Type B pancreatic cell (in vitro differentiated cells): ENCODE measurements at places on chromosomes 12 and 14.

- no peak for DNase-seq
Observed at GRCh38 chr14:64447876-64448670, 17.2 kb upstream of the AKAP5 start.

DNA sequence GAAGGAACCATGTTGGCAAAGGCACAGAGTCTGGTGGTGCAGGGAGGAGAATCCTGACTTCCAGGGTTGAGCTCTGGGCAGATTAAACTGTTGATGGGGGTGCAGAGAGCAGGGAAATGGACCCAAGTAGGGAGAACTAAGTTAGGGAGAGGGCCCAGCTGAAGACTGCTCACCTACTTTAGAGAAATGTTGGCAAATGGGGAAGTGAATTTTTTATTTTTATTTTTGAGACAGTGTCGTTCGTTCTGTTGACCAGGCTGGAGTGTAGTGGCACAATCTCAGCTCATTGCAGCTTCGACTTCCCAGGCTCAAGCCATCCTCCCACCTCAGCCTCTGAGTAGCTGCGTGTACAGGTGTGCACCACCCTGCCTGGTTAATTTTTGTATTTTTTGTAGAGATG, 32.1 kb upstream of the TUBA1A start:
- no peak for DNase-seq

DNA sequence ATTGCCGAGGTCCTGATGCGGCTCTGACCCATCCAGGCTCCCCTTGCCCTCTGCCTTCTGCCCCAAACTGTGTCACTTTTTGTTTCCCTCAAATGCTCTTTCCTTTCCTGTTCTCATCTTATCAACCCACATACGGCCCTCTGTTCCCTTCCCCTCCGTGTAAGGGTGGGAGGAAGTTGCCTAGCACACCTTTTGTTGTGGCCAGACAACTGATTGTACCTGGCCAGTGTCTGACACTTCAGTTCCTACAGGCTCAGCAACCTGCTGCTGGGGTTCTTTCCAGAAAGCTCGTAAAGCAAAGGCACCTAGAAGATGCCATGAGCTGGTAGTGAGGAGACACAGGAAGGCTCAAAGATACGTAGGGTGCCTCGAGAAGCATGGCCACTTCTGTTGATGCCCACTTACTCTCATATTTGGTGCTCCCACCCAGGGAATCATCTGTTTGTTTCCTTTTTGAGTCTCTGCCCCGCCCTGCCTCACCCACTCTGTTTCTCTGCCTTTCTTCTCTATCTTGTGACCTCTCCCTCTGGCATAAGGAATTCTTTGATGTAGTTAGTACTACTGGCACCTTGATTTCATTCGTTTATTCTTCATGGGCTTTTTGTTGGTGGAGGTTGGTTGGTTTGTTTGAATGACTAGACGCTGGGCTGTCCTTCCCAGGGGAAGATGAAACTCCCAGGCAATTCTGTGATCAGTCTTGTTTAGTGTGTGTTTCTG, 152.4 kb upstream of the FKBP4 start:
- no peak for DNase-seq

GRCh38 chr12:67572492-67572891, 76.1 kb upstream of the DYRK2 start:
- no peak for DNase-seq

GRCh38 chr14:29865299-29865698, 62.3 kb downstream of the PRKD1 start:
- no peak for DNase-seq

- DNase-seq: no peak
Observed at GRCh38 chr12:132429946-132430643, 59.9 kb upstream of the FBRSL1 start.

DNA sequence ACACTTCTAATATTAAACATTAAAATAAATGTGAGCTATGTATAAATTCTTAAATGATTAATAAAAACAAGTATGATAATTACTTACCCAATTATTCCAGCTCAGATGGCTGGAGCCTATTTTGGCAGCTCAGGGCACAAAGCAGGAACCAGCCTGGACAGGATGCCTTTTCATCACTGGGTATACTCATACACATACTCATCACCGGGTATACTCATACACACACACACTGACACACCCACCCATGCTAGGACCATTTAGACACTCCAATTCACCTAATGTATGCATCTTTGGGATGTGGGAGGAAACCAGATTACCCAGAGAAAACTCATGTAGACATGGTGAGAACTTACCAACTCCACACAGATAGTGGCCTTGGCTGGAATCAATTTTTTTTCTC, 57.9 kb upstream of the CNOT2 start:
- no peak for DNase-seq

GRCh38 chr12:2124466-2125023, 71.8 kb downstream of the CACNA1C start:
- DNase-seq: no peak

GRCh38 chr12:79841248-79841877, 93.5 kb downstream of the PPP1R12A start:
- DNase-seq: no peak

DNA sequence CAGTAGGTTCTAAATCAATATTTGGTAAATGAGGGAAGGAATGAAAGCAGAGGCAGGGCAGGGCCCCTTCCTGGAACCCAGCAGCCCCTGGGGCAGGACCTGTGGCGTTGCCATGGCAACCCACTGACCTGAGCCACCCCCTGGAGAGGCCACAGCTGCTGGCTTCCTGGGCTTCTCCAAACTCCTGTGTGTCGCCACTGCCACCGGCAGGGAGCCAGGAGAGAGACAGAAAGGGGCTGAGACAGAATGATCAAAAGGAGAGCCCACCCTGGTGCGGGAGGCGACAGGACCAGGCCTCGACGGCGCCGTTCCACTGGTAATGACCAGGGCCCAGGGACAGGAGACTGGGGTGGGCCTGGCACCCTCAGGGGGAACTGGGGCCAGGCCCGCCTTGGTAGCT, 18.2 kb downstream of the RFX4 start:
- DNase-seq: no peak

GRCh38 chr12:24815114-24815423, 133.8 kb downstream of the BCAT1 start:
- DNase-seq: no peak

DNA sequence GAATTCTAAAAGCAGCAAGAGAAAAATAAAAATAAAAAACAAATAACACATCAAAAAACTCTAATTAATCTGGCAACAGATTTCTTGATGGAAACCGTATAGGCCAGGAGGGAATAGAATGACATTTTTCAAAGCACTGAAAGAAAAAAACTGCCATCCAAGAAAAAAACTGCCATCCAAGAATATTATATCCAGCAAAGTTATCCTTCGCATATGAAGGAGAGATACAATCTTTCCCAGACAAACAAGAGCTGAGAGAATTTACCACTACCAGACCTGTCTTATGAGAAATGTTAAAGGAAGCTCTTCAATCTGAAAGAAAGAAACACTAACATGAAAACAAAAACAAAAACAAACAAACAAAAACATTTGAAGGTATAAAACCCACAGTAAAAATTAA, 214.8 kb downstream of the EMP1 start:
- no peak for DNase-seq

DNA sequence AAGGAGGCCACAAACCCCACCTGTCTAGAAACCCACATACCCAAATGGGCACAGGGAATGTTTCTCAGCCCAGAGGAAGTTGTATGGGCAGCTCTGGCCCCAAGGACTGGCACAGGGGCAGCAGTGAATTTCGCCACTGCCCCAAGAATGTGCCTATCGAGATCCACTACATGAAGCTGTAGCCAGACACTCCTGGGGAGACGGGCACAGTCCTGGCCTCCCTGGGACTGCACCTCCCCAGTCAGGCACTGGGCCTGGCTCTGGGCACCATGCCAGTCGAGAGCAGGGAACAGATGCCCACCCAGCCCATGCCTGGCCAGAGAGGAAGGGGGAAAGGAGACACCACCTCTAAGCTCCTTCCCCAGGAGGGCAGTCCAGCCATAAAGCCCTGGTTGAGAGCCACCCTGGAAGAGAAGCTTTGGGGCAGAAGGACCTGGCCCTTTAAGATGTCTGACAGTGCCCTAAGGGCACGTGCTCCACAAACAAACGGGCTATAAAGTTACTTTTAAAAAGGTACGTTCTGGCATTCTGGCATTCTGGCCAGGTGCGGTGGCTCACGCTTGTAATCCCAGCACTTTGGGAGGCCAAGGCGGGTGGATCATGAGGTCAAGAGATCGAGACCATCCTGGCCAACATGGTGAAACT, 8.4 kb downstream of the ADCY6 start:
- DNase-seq: no peak

GRCh38 chr12:129552996-129553750, 350.7 kb downstream of the TMEM132D start:
- no peak for DNase-seq

DNA sequence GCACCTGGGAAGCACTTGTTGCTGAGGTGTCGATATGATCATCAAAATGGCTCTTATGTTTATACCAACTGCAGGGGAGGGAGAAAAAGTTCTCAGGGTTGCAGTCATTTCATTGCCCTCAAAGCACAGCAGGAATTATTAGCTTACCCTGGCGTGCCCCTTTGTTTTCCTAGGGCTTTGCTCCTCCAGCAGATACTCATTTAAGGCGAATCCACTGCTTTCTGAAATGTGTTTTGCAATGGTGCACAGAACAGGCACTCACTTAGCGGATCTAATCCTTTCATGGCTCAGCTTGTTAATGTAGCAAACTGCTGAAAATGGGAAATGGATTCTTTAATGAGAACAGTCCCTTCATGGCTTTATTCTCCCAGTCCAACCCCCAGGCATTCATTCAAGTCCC, 76.7 kb downstream of the NKX2-1 start:
- no peak for DNase-seq

- DNase-seq: no peak
Observed at GRCh38 chr14:65937960-65938316, 525.4 kb downstream of the FUT8 start.

DNA sequence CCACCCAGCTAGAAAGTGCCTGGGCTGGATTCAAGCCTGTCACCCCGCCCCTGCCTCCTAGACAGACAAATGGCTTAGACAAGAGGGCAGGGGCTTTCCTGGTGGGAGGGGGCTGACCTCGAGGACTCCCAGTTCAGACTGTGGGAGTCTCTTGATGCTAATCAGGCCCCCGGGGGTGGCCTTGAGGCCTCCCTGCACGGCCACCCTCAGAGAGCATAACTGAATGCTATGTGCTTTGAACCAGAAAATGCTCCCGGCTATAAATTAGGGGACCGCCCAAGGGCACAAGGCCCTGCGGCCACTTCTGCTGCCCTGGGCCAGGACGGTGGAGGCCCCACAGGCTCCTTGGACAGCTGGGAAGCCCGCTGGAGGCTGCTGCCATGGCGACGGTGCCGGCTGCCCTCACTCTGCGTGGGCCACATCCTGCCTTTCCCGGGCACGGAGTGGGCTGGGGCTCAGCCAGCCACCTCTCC, 111.0 kb upstream of the NCOR2 start:
- no peak for DNase-seq

GRCh38 chr14:55432628-55433027, 7.8 kb downstream of the TBPL2 start:
- DNase-seq: no peak

- no peak for DNase-seq
Observed at GRCh38 chr12:90627180-90627896, 327.6 kb downstream of the CCER1 start.

DNA sequence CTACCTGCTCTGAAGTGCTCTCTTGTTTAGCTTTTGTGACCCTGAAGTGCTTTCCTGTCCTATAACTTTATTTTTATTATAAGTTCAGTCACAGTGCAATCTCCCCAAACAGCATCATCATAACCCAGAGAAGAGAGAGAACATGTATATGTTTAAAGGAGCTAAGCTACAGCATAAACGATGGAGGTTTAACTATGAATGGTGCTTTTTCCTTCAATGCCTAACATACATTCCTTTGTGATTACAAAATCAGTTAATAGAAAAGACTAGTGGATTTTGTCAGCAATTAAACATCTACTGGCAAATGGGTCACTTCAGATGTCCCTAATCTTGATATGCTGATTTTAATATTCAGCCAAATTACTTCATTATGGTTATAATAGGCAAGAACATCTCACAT, 46.4 kb downstream of the ZFYVE21 start:
- no peak for DNase-seq

DNA sequence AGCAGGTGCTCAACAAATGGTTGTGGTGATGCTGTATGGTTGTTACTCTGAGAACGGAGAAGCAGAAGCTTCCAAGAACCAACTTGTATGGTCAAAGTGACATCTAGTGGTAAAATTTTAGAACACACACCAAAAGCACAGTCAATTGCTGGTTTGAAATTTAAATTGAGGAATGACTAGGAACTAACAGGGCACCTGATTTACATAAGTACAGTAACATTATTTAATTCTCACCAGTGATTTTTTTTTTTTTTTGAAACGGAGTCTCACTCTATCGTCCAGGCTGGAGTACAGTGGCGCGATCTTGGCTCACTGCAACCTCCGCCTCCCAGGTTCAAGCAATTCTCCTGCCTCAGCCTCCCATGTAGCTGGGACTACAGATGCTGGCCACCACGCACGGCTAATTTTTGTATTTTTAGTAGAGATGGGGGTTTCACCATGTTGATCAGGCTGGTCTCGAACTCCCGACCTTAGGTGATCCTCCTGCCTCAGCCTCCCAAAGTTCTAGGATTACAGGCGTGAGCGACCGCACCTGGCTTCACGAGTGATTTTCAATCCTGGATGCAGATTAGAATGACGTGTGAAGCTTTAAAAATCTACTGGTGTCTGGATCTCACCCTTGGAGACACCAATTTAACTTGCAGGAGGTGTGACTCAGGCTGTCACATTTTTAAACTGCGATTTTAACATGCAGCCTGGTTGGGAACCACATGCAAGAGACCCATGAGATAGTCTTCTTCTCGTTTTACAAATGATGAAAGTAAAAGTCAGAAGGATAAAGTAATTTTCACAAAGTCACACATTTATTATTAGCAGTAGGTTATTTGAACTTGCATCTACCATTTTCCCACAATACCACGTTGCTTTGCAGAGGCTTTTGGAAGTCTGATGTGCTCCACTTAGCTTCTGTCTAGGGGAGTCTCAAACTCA, 14.1 kb upstream of the NUMB start:
- DNase-seq: no peak

DNA sequence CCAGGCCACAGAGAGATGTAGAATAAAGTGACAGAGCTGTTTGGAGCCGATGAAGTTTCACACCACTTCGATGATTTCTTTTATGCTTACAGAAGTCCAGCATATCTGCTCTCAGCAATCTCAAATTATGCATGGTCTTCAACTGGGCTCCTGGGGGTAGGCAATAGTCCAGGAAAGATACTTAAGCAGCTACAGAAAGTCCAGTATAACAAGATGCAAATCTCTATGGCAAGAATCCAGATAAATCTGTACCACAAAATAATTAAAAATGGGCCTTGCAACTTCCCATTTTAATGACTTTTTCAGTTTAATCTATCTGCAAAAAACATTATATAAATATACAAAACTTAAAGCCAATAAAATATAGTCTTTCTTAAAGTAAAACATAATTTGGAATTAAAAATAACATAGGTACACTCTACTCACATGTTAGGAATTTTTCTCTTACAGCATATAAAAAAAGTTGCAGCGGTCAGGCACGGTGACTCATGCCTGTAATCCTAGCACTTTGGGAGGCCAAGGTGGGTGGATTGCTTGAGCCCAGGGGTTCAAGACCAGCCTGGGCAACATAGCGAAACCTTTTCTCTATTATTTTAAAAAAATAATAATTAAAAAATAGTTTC, 20.5 kb upstream of the RAD51AP1 start:
- DNase-seq: no peak
